ENCODE measurements at places on chromosomes 3 and 15.

- DNase-seq, result no peak
Observed at GRCh38 chr3:23324745-23325144, 121.6 kb downstream of the UBE2E2 start.

DNA sequence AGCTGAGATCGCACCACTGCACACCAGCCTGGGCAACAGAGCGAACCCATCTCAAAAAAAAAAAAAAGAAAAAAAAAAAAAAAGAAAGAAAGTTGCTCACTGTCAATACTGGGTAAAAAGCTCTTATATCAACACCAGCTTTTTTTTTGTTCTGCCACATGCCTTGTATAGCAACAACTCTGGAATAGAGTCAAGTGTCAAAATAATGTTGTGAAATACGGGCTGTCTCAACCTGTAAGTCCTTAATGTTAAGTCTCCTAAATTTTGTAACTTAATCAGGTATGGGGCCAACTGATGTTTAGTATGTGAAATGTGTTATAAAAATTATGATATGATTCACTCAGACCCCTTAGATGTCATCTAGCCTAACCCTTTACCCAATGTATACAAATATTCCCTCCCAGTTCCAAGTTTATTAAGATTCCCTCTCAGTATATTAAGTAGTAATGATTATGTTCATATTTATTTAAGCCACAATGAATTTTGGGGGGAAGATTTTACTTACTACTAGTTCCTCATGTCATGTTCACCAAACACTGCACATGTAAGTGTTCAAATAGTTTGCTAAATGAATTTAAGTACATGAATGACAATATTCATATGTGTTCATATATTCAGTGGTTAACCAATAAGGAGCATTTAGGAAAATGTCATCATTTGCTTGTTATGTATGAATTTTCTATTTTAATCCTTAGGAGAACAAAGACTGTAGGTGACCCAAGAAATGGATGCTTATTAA is 52.2 kb downstream of the GPR160 start:
- no peak for DNase-seq

DNA sequence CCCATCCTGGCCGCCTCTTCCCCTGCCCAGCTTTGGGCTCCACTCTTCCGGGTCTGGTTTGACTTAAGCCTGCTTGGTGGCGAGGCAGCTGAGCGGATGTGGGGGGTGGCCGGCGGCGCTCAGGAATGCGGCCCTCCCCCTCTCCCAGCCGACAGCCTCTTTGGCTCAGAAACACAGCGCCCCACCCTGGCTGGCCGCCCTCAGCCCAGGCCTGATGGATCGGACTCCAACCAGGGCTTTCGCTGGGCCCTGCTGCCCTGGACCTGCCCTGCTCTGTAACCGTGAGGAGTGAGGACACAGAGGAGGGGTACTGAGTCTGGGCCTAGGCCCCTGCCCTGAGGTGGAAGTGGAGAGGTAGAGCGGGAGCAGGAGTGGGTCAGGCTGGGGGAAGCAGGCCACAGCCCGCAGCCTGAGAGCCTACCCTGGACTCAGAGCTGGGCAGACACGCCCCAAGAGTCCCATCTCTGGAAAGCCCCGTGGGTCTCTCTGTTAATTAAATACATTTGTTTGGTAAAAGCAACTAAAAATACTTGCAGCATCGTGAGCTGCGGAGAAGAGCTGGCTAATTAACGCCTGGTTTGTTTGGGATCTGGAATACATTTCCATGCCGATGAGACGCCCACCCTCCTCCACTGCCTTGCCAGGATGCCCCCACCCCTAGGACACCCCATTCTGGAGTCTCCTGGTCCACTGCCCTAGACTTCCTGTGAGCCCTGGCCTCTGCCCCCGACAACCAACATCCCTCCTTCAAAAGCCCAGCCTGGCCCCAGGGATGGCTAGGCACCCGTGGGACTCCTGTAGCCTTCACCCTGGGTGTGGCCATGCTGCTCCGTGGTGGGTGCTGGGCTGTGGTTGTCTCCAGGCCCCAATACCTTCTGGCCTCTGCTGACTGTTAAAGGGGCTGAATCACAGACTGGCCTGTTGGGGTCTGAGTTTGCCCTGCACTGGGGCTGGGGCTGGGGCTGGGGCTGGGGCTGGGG is 19.6 kb downstream of the PLXNA1 start:
- DNase-seq, result no peak

- DNase-seq, result no peak
Observed at GRCh38 chr15:72176159-72176558, 21.4 kb downstream of the GRAMD2A start.

GRCh38 chr3:157046520-157046919 is 113.4 kb downstream of the CCNL1 start:
- no peak for DNase-seq

DNA sequence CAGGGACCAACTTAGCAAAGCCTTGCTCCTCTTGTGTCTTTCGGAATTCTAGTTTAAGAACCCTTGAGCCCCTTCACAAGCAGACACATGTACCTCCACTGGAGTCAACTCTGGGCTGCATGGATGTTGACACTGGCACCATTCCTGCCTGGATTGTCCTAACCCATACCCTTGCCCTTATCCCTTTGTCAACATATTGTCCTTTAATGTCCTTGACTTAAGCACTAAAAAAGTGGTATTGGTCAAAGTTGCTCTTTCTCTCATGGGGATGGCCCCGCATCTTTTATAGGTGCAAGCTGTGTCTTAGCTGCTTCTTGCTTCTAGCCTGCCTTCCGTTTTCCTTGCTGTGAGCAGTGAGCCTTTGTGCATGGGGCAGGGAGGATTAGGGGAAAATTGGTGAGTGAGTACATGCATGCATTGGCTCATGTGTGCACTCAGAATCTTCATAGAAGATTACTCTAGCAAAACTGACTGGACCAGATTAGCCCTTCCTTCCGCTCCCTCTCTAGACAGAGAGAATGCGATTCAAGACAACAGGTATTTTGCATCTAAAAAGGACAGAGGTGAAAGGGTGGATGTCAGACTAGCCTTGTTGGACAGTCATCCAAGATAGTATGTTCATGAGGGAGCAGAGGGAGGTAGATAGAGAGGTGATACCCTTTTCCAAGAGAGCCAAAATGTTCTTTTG is 42.4 kb downstream of the TGFBR2 start:
- no peak for DNase-seq

DNA sequence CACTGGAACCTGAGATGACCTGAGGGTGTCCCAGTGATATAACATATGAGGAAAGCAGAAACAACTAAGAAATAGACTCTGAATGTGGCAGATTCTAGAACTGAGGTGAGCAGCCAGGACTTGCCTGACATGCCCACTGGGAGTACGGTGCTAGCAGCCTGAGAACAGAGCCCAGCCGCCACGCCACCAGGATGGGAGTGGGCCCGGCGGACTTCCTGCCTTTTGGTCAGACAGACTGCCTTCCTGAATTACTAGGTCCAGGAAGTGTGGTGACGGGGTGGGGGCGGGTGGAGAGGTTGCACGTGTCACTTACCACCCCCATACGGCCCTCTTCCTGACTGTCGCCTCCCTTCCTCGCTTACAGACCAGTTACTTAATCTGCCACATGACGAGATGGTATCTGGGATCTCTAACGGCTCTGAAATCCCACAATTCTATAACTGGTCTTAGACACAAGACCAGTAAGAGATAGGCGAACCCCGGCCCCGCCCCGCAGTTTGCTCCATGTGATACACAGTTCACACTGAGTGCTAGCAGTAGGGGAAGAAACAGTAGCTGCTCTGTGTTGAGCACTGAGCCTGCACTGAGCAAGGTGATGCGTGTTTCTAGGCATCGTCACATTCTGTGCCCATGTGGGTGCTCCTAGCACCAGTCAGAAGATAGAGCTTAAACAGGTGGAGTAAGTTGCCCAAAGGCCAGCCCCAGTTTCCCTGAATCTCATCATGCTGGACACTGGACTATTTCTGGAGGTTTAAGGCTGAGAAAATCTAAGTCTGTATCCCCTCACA is 95.7 kb downstream of the CPN2 start:
- DNase-seq, result no peak

GRCh38 chr3:98877132-98877531 is 24.4 kb downstream of the DCBLD2 start:
- DNase-seq, result no peak

- DNase-seq, result no peak
Observed at GRCh38 chr3:72405943-72406566, 442.2 kb downstream of the SHQ1 start.

GRCh38 chr3:40502034-40502433 is 3.8 kb upstream of the ZNF620 start:
- no peak for DNase-seq

DNA sequence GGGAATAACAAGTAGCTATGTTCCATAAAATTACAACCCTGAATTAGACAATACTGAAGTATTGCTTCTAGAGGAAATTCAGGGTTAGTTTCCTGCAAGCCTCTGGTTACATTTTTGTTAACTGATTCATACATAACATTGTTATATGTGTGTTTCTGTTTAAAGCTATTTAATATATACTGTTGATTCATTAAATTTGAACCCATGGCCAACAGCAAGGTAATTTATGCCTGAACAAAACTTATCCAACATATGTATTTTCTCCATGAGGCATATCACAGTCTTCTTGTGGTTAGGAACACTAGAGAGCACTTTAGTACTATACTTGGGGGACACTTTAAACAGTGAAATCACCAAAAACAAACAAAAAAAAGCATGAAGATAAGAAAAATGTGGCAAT is 47.7 kb upstream of the PTX3 start:
- no peak for DNase-seq

DNA sequence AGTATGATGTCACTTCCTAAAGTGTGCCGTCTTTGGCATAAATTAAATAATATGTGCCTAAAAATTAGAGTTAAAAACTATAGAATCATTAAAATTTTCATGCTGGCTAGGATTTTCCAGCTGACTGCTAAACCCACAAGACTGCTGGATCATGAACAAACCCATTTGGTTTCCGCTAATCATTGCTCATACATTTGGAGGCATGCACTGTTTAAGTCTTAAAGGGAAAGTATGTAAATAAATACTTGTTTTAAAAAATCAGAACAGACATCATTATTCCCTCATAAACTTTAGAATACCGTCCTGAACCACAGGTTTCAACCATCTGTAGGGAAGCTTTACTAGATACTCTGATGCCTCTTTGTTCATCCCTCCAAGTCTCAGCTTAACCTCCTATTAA is 26.5 kb downstream of the ATP6V1A start:
- DNase-seq, result no peak

GRCh38 chr3:177800561-177800960 is 603.3 kb upstream of the TBL1XR1 start:
- DNase-seq, result no peak

- no peak for DNase-seq
Observed at GRCh38 chr3:122353215-122353614, 28.2 kb downstream of the CSTA start.

DNA sequence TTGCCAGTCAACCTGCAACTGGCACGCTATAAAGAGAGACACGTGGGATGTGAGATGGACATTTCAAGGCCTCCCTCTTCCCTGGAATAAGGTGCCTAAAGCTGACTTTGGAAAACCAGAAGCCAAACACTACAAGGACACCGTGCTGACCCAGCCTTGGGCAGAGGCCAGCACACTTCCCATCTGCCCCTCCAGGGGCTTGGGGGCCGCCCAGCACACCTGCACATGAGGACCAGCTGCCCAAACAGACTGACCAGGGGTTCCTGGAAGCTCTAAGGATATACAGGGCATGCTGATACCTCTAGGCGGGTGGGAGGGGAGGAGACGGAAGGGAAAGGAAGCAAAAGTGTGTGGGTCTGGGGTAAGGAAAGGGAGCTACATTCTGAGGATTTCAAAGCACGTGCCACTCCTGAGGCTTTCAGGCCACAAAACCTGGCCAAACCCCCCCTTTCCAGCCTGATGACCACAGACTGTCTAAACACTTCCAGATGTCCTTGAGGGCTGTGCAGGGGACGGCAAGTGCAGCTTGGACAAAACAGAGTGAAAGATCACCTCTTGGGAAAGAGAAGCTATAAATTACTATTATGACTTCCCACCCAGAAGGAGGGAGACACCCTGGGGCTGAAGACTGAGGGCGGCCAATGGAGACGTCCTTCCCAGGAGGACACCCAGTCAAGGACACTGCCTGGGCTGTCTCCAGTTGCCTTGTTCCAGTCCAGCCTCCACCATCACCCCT is 57.9 kb downstream of the ADCY5 start:
- no peak for DNase-seq

GRCh38 chr15:52256930-52257733 is 38.5 kb downstream of the MYO5C start:
- DNase-seq, result no peak

DNA sequence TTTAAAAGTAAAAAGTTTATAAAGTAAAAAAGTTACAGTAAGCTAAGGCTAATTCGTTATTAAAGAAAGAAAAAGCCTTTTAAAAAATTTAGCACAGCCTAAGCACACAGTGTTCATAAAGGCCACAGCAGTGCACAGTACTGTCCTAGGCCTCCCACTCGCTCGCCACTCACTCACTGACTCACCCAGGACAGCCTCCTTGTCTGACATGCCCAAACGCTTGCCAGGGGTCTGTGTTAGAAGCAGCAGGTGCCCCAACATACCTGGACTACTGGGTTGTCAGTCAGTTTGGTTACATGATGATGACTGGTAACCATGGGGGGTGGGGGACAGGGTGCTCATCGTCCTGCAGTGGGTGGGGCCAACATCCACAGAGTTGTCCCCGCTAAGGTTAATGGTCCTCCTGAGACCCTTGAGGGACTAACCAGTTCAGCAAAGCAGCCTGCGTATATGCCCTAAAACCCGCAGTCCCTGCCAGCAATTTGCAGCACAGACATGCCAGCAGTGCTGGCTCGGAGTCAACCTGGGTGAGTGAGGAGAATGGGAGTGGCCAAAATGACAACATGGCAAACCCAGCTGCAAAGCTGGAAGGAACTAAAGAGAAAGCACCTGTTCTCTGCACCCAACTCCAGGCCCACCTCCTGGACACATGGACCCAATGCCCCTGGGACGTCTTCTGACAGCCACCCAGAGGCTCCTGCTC is 49.2 kb downstream of the CYFIP1 start:
- DNase-seq, result no peak

DNA sequence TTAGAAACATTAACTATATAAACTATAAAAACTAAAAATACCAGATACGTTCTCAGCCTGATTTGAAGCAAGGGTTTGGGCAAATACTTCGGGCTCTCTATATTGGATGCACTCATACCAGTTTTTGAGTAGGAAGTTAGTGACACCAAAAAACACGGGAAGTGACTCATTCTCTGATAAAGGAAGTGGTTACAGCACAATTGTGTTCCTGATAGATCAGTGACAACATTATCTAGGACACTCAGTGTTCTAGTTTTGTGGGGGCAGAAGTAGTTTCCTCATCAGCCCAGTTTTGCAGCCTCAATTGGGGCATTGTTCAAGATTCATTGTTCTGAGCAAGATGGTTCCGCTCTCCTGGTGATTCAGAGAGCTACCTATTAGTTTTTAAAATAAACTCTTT is 469.6 kb upstream of the DPPA4 start:
- no peak for DNase-seq

Data from stimulated activated CD8-positive, alpha-beta memory T cell treated with anti-CD3 and anti-CD28 coated beads, Interleukin-7, amount 100 ng/mL, for 1 hour (primary cell).